Thymus (tissue), 14 donors: ENCODE measurements at places on chromosomes 6 and 20.

DNA sequence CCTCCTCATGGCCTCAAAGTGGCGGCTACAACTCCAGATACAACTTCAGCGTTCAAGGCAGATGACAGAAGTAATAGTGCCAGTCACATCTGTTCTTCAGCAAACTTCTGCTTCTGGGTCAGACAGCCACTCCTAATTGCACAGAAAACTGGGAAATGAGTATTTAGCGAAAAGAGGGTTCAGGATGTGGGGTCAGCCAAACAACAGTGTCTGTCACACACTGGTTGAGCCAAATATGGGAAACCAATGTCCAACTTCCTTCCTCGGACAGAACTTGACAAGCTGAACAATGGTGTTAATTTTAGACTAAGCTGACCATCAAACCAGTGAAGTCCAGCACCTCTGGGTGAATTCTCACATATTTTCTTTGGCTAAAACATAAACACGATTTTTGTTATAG lies 22.1 kb downstream of the NUDT3 start:
- no peak for DNase-seq

DNA sequence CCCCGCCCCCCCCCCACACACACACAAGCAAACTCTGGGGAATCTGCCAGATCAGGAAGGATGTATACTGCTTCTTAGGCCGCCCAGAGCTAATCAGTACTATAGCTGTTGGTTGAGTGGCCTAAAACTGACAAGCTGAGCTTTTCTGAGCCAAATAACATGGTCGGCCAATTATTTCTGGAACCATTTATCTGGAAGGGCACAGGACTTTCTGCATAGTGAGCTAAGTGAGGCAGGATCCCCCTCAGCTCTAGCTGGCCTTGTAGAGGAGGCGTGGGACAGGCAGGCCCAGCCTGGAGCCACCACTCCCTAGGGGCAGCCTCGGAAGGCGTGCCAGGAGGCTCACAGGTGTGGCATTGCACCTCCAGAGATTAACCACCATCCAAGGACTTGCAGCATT lies 200.1 kb downstream of the TMEM242 start:
- no peak for DNase-seq

GRCh38 chr6:157440171-157440570 lies 59.2 kb downstream of the ZDHHC14 start:
- DNase-seq: no peak

DNA sequence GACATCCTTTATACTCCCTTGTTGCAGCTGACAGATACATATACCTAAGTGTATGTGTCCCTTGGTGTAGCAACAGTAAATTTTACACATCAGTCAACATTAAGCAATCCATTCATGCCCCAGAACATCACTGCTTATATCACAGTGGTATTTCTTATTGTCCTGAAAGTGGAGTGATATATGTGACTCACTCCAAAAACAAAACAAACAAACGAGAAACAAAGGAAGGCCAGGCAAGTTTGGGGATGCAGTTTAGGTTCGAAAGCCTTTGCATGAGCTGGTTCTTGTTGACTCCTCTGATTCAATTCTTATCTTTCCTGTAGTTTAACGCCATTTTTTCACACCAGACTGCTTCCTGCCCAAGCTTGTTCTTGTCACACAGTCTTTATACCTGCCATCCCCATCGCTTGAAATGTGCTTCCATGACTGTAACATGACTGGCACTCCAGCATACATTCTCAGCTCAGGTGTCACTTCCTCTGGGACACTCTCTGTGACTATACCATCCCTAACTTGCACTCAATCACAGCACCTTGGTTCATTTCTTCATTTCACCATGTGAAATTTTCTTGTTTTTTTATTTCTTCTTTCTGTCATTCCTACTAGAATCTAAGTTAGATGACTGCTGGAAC lies 125.0 kb upstream of the TSHZ2 start:
- no peak for DNase-seq

GRCh38 chr20:38873050-38873581 lies 53.1 kb upstream of the FAM83D start:
- peak; percentile 22 for DNase-seq

- DNase-seq: no peak
Measured at GRCh38 chr6:118683881-118684872, 32.8 kb upstream of the CEP85L start.

DNA sequence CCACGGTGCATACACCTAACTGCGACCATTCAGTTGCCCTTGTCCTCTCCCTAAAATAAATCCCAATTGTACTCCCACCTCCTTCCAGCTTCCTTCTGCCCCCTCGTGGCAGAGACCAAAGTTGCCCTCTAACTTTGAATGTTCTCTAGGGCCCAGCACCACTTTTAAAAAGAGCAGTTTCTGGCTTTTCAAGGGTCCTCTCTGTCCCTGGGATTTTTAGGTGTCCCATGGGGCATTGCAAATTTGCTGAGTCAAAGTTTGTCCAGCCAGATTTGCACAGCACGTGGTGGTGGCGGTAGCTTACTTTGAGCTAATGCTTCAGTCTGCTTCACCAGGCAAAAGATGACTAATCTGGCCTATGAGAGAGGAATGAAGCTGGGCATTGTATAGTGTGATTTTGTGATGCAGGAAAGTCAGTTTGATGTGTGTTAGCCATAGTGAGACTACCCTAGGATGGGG lies 100.2 kb downstream of the PERP start:
- DNase-seq: no peak

- DNase-seq: no peak
Measured at GRCh38 chr6:90179190-90180169, 117.2 kb downstream of the BACH2 start.

- DNase-seq: no peak
Measured at GRCh38 chr6:100177956-100178355, 183.9 kb upstream of the MCHR2 start.

- DNase-seq: no peak
Measured at GRCh38 chr6:53312355-53312754, 36.4 kb downstream of the ELOVL5 start.

DNA sequence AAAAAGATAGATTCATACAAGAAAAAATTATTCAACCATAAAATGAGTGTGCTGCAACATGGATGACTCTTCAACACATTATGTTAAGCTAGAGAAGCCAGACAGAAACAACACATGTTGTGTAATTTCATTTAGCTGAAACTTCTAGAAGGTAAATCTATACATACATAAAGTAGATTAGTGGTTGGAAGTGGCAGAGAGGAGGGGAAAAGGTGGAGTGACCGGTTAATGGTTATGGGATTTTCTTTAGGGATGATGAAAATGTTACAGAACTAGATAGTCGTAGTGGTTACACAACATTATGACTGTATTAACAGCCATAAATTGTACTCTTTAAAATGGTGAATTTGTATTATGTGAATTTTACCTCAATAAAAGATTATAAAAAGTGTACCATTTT lies 304.1 kb upstream of the SLC35B3 start:
- no peak for DNase-seq

DNA sequence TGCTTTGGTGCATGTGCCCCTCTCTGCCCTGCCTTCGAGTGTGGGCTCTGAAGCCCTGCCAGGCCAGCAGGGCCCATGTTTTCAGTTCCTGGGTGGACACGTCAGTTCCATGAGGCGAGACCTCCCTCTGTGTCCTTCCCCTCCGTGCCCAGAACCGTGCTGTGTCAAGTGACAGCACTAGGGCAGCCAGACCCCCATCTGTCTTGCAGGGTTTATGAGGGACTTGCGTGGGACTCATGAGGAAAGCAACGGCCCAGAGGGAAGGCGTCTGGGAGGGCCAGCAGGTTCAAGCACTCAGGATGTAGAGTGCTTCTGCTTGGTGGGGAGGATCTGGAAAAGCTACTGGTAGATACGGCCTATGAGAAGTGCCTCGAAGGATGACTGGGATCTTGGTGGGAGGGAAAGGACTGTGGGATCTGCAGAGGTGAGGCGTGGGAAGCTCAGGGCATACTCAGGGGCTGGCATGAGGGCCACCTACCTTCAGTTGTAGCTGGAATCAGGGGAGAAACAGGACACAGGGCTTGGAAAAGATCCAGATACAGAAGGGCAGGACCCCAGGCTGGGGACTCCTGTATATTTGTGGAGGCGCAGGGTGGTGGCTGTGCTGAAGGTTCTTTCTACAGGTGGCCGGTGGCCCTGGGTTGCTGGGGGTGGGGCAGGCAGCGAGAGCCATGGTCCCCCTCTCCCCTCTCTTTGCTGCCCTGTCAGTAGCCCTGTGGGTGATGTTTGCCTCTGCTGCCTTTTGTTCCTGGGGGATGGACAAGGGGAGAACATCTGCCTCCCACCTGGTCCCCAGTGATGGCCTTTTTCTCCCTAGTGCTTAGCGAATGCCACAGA lies 5.5 kb downstream of the NPEPL1 start:
- DNase-seq: no peak

GRCh38 chr20:37522260-37523011 lies 1.4 kb downstream of the NNAT start:
- DNase-seq: no peak

DNA sequence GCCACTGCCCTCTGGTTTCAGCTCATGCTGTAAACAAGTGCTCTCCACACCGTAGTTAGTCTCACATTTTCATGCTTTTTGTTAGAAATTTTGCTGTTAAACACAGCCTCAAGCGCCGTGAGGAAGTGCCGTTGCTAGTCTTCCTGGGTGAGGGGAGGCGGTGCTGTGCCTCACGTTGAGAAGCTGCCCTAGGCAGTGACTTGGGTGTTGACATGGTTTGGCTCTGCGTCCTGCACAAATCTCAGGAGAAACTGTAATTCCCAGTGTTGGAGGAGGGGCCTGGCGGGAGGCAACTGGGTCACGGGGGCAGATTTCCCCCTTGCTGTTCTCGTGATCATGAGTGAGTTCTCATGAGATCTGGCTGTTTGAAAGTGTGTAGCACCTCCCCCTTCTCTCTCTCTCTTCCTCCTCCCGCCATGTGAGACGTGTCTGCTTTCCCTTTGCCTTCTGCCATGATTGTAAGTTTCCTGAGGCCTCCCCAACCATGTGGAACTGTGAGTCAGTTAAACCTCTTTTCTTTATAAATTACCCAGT lies 95.8 kb downstream of the ERMARD start:
- no peak for DNase-seq

DNA sequence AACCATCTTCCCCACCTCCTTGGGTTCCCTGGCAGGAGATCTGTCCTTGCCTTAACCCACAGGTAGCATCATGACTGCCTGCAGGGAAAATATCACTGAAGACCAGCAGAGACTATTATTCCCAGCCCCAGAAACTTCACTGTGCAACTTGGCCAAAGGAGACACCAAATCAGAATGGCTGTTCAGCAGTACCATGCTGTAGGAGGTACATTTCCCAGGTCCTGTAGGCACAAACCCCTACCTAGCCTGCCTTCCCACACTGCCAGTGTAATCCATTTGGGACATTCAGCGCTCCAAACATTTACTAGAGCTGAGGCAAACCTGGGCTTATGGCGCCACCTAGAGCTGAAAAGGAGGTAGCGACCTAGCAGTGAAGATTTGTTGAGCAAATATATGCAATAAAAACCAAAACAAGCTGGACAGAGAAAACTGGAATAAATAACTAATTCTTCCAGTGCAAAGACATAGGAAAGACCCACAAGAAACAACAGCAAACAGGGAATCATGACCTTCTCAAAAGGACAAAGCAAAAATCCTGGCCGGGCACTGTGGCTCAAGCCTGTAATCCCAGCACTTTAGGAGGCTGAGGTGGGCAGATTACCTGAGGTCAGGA lies 60.3 kb downstream of the VTA1 start:
- DNase-seq: peak; percentile 46
